Fibroblast of skin of abdomen (primary cell): ENCODE measurements at places on chromosomes 1 and 21.

DNA sequence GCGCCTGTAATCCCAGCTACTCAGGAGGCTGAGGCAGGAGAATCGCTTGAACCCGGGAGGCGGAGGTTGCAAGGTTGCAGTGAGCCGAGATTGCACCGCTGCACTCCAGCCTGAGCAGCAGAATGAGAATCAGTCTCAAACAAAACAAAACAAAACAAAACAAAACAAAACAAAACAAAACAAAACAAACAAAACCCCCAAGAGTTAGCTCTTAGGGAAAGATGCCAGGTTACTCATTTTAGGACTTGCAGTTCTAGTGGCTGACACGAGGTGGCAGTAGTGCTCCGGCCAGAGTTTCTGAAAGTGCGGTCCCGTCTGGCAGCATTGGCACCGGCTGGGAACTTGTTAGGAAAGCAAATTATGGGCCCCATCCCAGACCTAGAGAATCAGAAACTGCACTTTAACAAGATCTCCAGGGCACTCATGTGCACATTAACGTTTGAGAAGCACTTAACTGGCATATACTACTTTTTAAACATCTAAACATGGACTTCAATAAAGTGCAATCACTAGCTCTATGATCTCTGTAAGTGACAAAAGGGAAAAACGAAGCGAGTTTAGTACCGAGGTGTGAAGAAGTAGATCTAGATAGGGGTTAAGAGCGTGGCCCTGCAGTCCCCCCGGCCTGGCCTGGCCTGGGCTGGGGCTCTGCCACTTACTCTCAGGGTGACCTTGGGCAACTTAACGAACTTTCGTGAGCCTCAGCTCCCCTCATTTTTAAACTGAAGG is 41.9 kb upstream of the TNFRSF1B start:
- DNase-seq, result peak; percentile 52

DNA sequence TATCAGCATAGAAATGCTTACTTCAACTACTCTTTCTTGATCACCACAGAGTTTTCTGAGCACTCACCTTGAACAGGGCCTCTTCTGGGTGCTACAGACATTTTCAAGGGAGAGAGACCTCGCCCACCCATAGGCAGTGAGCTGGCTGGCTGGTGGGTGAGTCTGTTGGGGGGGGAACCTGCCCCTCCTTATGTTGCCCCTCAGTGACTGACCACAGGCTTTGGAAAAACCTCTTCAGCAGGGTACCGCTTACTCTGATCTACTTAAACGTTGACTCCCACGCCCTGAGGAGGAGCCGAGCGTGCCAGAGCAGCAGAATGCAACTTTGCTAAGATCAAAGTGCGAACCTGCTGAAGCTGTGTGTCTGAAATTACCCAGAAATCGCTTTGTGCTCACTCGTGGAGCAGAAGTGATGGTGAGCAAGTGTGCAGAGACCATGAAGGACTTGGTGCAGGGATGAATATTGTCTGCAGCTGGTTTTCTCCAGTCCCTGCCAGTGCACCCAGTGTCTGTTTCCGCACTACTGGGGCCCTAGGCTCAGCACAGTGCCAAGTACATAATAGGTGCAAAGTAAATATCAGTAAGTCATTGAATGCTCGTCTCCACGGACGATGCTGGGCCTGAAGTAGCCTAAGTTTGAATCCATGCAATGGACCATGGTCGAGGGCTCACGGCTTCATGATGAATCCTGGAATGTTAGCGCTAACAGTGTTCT is 158.7 kb upstream of the IRF2BP2 start:
- DNase-seq, result no peak

DNA sequence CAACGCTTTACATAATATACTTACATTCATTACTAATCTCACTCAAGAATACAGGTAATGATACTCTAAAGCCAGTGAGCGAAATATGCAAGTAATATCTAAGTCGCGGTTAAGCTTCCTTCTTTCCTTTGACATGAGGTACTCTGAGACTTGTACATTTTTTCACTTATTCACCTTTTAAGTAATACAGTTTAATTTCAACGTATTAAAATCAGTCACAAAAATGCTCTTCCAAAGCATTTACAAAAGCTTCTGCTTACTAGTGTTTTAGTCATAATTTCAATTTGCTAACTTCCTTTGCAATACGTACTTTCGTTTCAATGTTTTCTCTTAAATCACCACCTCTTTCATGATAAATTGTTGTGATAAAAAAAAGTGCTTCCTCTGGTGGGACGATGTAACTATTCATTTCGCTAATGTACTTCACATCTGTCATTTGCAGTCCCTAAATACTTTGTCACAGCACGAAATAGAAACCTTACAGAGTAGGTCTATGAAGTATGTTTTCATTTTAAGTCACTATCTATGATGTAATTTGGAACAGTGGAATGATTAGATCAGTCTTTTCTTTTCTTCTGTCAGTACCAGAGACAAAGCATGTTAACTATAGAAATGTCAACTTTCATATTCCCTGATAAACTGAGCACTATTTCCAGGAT is 34.0 kb upstream of the ADGRL4 start:
- peak; percentile 2 for DNase-seq

DNA sequence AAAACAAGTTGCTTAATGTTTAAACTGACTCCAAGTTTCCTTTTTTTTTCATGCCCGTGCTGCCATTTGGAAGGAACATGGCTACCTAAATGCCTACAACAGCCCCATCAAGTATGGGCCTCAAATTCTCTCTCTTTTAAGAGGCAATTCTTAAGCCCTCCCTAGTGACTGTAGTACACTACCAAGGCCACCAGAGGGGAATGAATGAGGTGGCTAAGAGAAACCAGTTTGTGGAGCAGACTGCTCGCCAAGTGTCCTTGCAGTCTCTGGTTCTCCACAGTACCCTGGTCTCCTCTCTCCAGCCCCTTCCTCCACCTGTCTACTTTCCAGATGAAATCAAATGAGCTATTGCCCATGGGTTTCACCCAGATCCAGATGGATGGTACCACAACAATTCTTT is 1809.6 kb downstream of the BRINP3 start:
- DNase-seq, result no peak

DNA sequence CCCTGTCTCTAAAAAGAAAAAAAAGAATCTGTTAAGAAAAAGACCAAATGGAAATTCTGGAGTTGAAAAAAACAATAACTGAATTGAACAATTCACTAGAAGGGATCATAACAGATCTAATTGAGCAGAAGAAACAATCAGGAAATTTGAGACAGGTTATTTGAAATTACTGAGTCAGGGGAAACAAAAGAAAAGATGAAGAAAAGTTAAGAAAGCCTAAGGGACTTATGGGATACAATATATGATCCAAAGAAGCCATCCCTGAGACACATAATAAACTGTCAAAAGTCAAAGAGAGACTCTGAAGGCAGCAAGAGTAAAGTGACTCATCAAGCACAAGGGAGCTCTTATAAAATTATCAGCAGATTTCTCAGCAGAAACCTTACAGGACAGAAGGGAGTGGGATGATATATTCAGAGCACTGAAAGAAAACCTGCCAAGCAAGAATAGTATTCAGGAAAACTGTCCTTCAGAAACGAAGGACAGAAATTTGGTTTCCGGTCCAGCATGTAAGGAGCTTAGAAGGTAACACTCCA is 44.5 kb downstream of the SLC2A1 start:
- DNase-seq, result no peak

- no peak for DNase-seq
Measured at GRCh38 chr1:113809670-113810602, 2.3 kb downstream of the RSBN1 start.

DNA sequence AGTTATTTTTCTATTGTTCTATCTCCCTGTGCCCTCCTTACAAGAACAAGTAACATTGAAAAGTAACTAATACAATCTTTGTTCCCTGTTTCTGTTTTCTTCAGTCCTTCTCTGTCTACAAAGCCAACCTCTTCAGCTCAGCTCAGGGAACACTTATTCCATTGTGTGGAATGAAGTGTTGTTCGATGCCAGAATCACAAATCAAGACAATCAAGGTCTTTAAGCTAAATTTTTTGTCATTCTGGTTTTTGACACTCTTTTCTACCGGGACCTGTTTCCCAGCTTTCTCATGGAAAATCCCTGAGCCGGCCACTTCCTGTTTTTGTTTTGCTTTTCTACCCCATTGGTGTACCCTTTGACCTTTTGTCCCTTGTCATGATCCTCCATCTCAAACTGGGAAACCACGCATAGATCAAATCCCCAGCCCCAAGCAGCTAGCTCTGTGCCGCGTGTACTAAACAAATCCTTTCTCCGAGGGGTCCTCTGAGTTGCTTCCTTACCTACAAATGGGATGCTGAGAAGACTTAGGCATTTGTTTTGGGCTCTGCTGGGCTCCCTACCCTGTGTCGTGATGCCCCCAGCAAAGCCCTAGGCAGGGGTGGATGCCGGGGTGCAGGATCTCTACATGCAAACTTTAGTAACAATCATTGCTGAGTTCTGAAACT is 141.8 kb downstream of the TOMM20 start:
- no peak for DNase-seq

GRCh38 chr21:36508948-36509347 is 29.0 kb upstream of the CLDN14 start:
- no peak for DNase-seq

GRCh38 chr21:37849506-37850102 is 66.7 kb downstream of the KCNJ6 start:
- DNase-seq, result peak; percentile 89

DNA sequence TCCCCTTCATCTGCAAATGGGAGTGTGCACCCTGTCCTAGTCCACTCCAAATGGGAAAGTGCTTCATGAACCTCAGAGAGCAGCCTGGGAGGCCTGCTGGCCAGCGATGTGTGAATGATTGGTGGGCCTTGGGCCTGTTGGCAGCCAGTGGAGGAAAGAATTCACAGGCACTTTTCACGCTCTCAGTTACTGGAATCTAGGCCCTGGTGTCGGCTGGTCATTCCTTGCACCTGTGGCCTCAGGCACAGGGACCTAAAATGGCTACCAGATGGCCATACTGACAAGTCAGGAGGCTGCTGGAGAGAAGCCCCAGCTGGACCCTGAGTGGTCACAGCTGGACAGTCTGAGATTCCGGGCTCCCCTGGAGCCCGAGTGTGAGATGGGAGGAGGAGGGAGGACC is 18.4 kb upstream of the EDN2 start:
- no peak for DNase-seq
